ENCODE measurements at places on chromosomes 4 and X.
A peak's percentile ranks its signal among the peaks of the same experiment; 100 is the strongest.

DNA sequence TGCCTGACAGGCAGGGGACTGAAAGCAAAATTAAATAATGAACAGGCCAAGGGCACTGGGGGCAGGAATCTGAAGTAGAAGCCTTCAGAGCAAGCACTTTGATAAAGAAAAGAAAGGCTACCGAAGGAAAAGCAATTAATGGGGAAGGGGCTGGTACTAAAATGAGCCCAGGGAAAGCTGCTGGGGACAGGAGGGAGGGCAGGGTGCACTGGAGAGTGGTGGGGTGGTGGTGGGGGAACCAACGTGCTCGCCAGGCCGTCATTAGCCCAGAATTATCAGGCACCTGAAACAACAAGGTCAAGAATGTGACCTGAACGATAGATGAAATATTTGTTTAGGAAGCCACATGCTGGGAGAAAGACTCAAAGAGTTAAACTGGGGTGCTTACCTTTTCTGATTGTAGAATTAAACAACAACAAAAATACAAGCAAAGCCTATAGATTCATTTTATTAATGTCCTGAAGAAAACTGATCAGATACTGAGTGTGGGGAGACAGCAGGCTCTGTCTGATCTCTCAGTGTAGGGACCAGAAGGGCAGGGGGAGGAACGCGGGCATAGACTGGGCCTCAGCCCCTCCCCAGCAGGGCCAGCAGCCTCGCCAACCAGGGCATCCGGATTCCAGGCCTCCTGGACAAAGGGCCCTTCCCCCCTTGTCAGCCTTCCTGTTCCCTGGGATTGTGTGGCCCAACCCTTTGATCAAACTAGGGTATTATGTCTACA is 239.7 kb upstream of the KLF3 start:
- no peak for DNase-seq

DNA sequence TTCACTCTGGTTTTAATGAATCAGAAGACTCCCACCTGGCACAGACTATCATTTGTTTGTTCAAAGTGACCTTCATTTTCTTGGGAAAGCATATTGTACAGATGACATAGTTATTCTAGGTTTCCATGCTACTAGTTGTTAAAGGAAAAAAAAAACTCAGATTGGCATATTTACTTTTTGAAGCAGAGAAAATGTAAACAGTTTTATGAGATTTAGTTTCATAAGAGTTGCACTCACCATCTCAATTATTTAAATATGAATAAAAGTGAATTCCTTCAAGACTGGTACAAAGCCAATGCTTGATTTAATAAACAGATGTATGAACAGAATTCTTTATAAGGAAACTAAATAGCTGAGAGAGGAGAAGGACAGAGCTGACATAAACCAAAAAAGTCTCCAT is 280.3 kb upstream of the UGT8 start:
- no peak for DNase-seq

GRCh38 chr4:152536545-152537182 is 772 bp upstream of the FBXW7 start:
- DNase-seq, result peak; percentile 51

DNA sequence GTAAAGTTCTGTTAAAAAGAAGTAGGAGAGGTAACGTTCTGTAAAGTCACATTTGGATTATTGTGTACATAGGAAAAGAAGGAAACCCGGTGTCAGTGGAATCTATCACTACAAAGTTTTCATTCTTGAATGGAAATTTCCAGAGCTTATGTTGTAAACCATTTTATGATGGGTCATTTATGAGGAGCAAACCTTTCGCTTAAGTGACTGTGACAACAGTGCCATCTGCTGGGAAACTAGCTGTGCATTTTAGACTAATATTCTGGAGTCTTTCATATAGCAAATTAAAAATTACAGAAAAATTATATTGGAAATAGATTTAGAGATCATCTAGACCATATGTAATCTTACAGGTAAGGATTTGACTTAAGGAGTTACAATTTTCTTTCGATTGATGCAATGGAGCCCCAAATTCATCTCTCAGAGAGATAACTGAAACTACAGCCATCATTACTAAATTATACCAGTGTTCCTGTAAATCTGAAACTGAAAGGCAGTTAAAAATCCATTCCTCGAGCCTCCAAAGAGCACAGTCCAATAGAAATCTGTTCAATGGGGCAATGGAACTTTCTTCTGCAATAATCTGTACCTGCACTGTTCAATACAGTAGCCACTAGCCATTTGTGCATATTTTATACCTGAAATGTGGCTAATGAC is 26.9 kb downstream of the ASB9 start:
- DNase-seq, result peak; percentile 67

- DNase-seq, result no peak
Observed at GRCh38 chrX:120517936-120518335, 42.8 kb downstream of the CUL4B start.

DNA sequence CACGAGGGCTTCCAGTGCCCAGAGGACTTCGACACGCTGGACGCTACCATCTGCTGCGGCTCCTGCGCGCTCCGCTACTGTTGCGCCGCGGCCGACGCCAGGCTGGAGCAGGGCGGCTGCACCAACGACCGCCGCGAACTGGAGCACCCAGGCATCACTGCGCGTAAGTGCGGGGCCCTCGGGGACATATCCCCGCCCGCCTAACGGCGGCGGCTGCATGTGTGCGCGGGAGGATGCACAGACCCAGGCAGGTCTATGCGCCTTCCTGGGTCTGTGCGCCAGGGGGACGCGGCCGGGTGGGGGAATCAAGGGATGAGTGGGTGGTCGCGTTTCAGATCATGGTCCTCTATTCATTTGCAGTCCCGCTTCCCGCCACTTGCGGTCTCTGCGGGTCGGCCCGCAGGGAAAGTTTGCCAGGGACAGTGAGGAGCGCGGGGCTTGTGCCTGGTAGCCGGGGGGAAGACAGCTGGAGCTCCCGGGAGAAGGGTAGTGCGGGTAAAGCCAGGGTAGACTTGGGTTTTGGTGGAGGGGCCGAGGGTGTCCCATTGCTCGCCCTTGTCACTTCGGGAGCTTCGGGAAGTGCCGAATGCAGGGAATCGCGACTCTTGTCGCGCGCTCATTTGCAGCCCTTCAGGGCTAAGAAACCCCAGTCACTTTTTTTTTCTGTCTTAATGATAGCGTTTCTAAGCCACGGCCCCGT is 1.0 kb downstream of the SHISA3 start:
- no peak for DNase-seq

GRCh38 chr4:1012034-1012739 is 761 bp downstream of the FGFRL1 start:
- no peak for DNase-seq

GRCh38 chrX:56804867-56805266 is 75.8 kb downstream of the NBDY start:
- no peak for DNase-seq

DNA sequence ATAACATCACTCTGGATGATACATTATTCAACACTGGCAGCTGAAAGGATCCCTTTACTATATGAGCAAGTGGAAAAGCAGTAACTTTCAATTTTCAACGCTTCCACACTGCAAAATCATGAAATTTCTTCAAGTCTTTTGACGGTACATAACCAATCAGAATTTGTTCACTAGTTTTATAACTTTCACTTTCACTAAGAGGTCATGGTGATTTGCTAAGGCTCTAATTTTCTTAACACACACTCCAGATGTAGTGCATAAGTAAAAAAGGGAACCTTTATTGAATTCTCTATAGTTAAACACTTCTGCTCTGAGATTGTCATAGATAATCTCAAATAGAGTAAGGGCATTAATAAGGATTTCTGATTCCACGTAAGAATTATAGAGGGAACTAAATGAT is 4.1 kb downstream of the ARMCX2 start:
- peak; percentile 1 for DNase-seq

DNA sequence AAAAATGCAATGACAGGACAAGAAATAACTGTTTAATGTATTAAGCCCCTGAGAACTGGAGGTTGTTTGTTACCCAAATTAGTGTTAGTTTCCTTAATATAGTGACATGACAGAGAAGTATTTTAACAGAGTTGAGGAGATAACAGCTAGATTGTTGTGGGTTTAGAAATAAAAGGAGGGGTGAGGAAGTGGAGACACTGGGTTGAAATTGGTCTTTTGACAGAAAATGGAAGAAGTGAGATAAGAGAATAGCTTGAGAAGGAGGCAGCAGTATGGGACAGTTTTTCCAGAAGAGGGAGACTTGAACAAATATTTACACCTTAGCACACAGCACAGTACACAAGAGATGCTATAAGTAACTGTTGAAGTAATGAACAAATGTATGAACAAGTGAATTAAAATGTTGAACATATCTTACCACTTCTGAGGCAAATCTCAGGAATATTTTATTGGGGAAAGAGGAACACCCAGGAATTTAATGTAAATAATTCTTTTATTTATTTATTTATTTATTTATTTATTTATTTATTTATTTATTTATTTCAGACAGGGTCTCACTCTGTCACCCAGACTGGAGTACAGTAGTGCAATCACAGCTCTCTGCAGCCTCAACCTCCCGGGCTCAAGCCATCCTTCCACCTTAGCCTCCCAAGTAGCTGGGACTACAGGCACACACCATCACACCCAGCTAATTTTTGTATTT is 58.0 kb upstream of the EGFL6 start:
- DNase-seq, result no peak

Data from inflammatory macrophage (primary cell).